Left ventricle myocardium inferior (tissue), 1 donor: ENCODE measurements at places on chromosomes 2 and 18. TPM values are rescaled to one million over a fixed set of nuclear protein-coding genes. Genes with fewer than 3 reads are reported as not detected.

EFHD1 gene
- total RNA-seq, result 29.7 TPM

CXCR1 gene
- 0.44 TPM for total RNA-seq

GRCh38 chr2:26523750-26524149 is 45.8 kb upstream of the OTOF start:
- no peak for DNase-seq

DNA sequence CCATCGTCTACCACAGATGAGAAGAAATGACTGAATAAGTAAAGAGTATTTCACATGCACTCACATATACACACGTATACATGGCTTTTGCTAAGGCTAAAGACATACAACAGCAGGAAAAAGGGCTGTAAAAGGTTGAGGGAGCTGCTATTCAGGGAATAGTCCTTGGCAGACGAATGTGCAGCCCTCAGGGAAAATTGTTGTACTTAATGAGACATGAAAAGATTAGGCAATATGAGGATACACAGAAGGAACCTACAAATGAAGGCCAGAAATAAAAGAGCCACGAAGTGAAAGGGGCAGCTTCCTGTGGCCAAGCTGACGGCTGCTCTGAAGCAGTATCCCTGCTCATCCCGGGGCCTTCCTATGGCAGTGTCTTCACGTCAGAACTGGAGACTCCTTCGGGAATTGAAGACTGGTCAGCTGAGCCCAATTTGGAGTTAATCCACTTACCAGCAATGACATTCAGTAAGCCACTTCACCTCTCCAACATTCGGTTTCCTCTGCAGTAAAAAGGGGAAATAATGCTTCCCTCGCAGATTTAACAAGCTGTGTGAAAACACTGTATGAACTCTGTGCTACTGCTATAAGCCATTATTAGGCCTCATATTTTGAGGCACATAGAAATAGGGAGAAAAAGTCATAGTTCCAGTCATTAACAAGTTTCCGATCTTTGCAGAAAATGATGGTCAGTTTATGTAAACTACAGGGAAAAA is 221.8 kb downstream of the STK39 start:
- DNase-seq, result no peak

GRCh38 chr2:62118160-62118559 is 77.8 kb upstream of the B3GNT2 start:
- no peak for DNase-seq

- no peak for DNase-seq
Measured at GRCh38 chr2:120436885-120437603, 91.1 kb downstream of the INHBB start.

- no peak for DNase-seq
Measured at GRCh38 chr18:29779096-29779495, 1263.4 kb downstream of the DSC3 start.

DNA sequence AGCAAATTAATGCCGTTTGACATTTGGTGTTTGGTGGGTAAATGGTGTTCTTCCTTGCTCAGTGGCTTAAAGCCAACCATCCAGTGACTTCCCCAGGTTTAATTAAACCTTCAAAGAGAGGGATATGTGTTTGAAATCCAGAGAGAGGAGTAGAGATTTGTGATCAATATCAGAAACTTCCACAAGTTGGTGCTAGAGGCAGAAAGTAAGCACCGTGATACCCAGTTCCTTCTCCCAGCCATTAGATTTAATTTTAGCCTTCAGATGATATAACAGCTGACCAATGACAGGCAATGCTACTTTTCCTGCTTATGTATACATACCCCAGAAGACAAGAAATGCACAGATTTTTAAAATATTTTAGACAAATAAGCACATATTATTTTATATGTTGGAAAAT is 398.5 kb downstream of the CDH2 start:
- DNase-seq, result no peak
